Fibroblast of lung (primary cell): ENCODE measurements at places on chromosomes 7 and 10.

DNA sequence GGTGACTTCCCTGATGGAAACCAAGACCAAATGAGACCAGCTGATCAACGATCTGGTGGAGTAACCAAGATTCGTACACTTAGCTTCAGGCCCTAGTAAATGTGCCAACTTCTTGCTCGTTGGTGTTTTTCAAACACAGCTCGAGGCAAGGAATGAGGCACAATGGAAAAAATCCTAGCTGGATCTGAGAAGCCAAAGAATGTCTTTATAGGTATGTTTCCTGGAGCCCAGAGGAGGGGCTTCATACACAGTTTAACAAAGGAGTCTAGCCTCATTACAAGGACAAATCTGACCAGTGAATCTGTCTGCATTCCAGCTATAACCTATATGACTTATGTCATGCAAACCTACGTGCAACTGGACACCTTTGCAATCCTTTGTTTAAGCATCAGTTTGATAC, 3.7 kb downstream of the COL17A1 start:
- no peak for DNase-seq

- peak; percentile 73 for DNase-seq
Observed at GRCh38 chr7:81482600-81483186, 287.2 kb downstream of the HGF start.

DNA sequence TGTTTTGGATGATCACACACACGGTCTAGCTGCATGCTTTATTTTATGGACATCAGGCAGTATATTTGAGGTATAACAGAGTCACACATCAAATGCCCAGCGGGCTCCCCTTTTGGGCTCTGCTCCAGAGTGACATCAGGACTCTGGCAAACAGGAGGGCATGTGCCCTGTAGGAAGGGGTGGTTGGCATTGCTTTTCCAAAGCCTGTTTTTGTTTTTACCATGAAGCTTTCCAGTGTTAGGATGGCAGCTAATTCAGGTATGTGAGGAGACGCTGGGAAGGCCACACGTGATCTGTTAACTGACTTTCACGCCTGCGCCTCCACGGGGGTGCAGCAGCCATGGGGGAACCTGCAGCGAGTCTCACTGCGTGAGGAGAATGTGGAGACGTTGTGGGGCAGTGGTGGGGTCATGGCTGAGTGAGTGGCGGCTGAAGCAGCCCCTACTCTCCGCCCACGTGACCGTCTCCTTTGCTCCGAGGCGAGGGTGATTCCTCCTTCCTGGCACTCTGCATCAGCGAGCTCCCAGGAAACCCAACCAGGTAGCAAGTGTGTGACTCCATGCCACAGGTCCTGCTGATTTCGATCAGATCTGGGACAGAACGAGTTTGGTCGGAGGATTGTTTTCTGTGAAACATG, 117.7 kb downstream of the ANKRD61 start:
- no peak for DNase-seq

- peak; percentile 91 for DNase-seq
Observed at GRCh38 chr7:91165006-91165845, 99.0 kb upstream of the FZD1 start.

GRCh38 chr7:3217166-3217565, 83.9 kb upstream of the SDK1 start:
- DNase-seq, result peak; percentile 75

DNA sequence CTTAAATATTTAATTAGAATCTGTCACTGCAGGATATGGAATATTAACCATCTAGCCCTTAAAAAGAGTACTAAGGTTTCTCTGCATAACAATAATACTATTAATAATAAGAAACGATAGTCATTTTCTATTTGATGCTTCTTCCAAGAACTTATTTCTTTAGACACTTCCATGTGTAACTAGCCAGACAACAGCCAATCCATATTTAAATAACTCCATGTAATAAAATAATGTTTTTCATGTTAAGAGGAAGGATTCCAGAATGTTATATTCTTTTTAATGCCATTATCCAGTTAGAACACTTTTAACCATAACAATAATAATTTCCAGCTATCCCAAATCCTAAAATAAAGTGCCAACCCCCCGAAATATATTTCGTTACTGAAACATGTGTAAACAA, 170.1 kb upstream of the WNT16 start:
- DNase-seq, result no peak
